ENCODE measurements at places on chromosomes 1 and 21. TPM values are rescaled to one million over a fixed set of nuclear protein-coding genes. Genes with fewer than 3 reads are reported as not detected.

The LCE1C gene
- not detected for polyA plus RNA-seq

The CAMSAP2 gene
- 17.9 TPM for polyA plus RNA-seq

The TNFRSF9 gene
- polyA plus RNA-seq, result 0.33 TPM

The RAVER2 gene
- 41.7 TPM for polyA plus RNA-seq

DNA sequence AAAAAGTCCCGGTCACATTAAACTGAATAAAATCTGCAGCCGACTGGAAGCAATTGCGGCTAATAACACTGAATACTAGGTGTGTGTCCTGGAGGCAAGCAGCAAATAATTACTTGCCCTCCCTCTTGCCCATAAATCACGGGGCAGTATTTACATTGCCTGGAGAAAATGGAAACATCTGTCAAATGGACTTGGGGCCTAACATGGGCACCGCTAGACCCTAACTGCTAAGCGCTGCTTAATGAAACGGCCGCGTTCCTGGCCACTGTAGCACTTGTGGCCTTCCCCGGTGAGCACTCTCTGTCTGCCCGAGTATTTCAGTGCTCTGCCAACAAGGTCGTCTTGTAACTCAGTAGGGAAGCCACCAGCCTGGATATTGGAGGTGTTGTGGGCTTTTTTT, 23.9 kb upstream of the KNCN start:
- DNase-seq, result no peak

The LDLRAD1 gene
- 0.51 TPM for polyA plus RNA-seq

- no peak for DNase-seq
Observed at GRCh38 chr1:78072216-78072615, 26.4 kb downstream of the GIPC2 start.

- no peak for DNase-seq
Observed at GRCh38 chr1:147837964-147838292, 64.7 kb upstream of the GJA8 start.

DNA sequence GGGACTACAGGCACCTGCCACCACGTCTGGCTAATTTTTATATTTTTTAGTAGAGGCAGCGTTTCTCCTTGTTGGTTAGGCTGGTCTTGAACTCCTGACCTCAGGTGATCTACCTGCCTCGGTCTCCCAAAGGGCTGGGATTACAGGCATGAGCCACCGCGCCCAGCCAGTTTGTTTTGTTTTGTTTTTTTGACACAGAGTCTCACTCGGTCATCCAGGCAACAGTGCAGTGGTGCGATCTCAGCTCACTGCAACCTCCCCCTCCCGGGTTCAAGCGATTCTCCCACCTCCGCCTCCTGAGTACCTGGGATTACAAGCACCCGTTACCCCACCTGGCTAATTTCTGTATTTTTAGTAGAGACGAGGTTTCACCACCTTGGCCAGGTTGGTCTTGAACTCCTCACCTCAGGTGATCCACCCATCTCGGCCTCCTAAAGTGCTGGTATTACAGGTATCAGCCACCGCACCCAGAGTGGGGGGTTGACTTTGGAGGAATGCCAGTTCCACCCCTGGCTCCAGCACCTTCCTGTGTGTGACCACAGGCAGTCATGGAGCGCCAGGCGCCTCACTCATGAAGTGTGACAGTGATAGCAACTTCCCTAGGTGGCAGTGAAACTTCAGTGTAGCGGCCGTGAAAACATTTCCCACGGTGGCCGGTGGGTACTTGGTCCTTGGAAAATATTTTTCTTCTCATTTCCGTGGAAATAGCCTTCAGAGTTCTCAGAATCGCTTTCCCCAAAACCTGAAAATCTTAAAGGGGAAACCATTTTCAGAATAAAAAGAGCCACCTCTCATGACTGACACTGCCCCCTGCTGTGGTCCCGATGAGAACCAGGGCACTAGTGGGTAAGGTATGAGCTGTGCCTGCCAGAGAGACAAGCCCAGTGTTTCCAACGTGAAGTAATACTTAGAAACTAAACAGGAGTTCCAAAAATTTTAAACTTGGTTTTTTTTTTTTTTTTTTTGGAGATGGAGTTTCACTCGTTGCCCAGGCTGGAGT, 48.6 kb downstream of the WDR4 start:
- DNase-seq, result no peak

The GPR161 gene
- 7.7 TPM for polyA plus RNA-seq

The BNIPL gene
- 1.3 TPM for polyA plus RNA-seq

- DNase-seq, result no peak
Observed at GRCh38 chr1:98055457-98055856, 134.6 kb upstream of the DPYD start.

GRCh38 chr1:100699744-100700143, 19.8 kb upstream of the VCAM1 start:
- DNase-seq, result no peak

DNA sequence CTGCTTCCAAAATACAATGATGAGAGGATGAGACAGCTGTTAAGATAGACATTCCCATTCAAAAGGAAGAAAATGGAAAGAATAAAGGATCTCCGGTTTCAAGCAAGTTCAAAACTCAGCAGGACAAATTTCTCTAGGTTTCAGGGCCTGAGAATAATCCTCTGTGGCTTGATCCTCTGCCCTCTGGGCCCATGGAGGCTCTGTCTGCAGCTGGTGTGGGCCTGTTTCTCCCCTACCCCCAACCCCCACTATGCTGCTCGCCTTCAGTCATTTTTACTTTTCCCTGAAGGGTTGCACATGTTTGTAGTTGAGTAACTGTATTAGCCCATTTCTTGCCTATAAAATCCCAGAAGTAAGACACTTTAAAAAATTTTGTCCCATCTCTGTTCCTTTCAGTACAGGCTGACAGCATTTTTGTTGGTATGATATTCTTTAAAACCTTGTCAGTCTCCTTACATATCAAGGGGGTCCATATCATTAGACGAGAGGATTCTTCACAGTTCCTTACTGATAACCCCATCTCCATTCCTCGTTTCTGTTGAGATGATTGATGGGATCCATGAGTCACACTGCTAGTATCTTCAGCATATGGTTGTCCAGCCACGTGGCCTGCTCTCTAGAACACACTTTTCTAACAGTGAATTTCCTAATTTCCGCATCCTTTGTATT, 10.5 kb downstream of the ZMYM4 start:
- no peak for DNase-seq

The PODN gene
- polyA plus RNA-seq, result 7.6 TPM

The IFI44 gene
- 14.5 TPM for polyA plus RNA-seq

- DNase-seq, result peak; percentile 87
Observed at GRCh38 chr1:27527223-27527889, 37.4 kb upstream of the WASF2 start.

The TSPEAR gene
- 0.55 TPM for polyA plus RNA-seq

The KRTAP15-1 gene
- polyA plus RNA-seq, result not detected

GRCh38 chr1:207883660-207884250, 27.2 kb downstream of the CD34 start:
- no peak for DNase-seq

DNA sequence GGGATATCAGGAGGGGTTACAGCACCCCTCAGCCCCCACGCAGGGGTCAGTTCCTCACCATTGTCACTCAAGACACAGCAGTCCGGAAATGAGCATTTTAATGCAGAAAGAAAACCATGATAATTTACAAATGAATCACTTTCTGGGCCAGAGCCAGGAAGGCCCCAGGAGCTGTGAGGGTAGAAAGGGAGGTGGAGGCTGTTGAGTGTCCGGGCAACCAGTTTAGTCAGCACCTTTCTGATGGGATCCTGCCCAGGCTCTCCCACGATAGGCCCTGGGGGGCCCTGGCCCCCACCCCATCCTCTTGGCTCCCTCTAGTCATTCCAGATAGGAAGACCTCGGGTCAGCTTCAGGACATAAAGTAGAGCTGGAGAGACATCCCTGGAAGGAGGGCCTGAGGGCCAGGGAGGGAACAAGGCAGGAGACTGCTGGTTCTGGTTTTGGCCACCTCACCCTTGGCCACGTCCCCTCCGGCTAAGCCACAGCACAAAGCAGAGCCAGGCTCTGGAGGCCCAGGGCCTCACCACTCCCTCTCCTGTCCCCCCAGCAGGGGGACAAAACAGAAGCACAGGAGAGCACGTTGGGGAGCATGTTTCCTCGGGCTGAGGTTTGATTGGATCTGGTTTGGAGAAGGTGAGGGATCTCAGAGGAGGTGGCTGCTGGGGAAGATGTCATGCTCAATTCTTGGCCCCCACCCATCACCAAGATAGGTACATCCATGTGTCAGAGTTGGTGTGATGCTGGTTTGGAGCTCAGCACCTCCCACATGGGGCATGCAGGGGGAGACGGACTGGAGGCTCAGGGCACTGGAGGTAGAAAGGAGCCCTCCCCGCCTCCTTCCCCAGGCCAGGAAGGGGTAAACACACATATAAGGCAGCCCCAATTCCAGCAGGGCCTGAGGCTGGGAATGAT, 20.6 kb downstream of the ETNK2 start:
- DNase-seq, result no peak

The YIPF1 gene
- 25.0 TPM for polyA plus RNA-seq

GRCh38 chr1:119449971-119450370, 35.0 kb downstream of the HSD3B2 start:
- DNase-seq, result no peak

DNA sequence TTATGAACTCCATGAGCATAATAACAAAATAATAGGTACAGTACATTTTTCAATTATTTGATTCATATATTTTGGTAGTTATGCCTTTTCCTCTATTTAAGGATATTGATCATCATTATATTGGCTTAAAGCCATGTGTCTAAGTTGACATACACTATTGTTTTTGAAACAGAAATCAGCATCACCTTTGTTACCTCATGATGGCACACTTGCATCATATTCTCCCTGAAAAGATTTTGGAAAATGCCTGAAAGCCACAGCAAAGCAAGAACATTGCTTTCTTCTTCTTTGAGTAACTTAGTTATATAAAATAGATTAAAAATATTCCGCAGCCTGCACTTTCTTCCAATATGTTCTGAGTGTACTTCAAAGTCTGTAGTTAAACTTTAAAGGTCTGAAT, 33.3 kb downstream of the TMPRSS15 start:
- DNase-seq, result no peak

The TEX38 gene
- 0.09 TPM for polyA plus RNA-seq

DNA sequence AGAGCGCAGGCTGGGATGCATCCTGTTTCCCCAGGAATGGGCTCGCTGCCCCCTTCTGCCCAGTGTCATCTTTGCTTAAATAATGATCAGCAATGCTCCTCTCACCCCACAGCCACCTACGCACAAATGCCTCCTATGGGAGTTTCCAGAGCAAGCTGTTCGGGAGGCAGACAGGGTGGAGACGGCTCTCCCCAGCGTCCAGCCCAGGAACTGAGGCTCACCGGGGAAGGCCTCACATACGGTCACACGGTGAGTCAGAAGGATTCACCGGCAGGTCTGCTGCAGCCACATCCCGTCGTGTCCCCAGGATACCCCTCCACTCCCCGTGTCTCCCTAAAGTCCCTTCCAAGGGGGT, 40.3 kb upstream of the RUNX3 start:
- no peak for DNase-seq

- DNase-seq, result peak; percentile 48
Observed at GRCh38 chr1:15261155-15262002, 14.4 kb downstream of the FHAD1 start.

The SLC16A1 gene
- polyA plus RNA-seq, result 43.0 TPM

The CD1E gene
- polyA plus RNA-seq, result 0.34 TPM
